Bone marrow (tissue), 2 donors: ENCODE measurements at places on chromosomes 6 and 20.

- DNase-seq = no peak
Observed at GRCh38 chr6:15995493-15995892, 133.4 kb upstream of the MYLIP start.

GRCh38 chr6:1403851-1404712 is 14.7 kb downstream of the FOXF2 start:
- no peak for DNase-seq

DNA sequence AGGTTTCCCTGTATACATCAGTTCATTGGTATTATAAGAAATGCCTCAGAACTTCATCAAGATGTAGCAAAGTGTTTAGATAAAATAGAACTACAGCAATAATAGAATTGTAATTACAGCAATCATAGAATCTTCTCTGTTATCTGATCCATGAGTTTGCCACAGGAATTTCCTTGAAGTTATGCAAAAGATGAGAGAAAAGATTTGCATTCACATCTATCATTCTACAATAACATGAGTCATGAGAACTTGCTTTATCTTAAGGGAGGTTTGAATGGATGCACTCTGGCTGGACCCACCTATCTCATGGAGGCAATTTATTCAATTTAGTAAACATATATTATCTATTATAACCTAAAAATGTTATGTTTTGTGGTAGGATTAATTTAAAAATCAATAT is 329.8 kb upstream of the EPHA7 start:
- DNase-seq = no peak

- no peak for DNase-seq
Observed at GRCh38 chr6:110083875-110084585, 95.4 kb downstream of the WASF1 start.

DNA sequence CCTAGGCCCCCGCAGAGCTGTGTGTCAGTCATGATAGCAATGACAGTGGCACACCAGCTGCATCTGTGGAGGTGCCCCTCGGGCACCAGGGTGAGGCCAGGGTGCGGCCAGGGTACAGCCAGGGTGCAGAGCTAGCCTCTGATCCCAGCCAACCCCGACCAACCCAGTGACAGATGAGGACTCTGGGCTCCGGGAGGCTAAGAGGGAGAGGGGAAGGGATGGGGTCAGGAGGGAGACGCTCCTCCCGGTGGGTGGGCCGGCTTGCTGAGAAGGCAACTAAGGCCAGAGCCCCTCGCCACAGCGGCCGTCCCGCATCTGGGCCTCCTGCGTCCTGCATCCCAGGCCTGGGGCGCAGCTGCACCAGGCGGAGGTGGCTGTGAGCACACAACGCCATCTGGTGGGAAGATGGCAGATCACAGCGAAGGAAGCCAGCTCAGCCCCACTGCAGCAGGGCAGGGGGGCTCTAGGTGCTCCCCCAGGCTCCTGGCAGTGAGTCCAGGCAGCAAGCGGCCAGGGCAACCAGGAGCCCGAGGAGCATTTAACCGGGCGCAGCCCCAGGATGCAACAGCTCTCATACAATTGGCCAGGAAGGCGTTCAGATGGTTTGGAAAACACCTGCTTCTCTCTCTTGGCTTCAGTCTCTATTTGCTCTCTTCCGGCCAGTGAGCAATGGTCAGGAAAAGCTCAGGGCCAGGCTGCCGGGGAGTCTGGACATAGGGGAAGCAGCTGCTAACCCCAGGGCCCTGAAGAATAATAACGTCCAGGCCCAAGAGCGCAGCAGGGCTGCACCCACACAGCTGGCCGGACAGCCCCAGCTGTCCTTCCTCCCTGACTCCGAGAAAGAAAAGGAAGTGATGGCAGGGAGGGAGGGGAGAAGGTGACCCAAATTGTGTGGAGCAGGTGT is 169.4 kb downstream of the TAF4 start:
- no peak for DNase-seq

DNA sequence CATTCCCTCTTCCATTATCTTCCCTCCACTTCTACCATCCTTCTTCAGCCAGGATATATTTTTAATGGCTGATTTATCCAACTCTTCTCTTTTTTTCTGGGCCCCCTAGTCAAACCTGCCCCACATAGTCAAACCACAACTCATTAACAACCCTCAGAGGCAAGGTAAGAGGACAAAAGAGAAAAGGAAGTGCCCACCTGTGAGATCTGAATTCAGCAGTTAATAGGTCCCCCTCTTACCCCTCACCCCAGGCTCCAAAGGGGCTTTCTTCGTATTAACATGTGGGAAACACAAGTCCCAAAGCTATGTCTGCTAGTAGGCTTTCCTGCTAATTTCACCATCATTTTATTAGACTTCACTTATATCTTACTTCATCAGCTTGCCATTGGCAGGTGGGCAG is 44.1 kb upstream of the TSPYL1 start:
- no peak for DNase-seq

DNA sequence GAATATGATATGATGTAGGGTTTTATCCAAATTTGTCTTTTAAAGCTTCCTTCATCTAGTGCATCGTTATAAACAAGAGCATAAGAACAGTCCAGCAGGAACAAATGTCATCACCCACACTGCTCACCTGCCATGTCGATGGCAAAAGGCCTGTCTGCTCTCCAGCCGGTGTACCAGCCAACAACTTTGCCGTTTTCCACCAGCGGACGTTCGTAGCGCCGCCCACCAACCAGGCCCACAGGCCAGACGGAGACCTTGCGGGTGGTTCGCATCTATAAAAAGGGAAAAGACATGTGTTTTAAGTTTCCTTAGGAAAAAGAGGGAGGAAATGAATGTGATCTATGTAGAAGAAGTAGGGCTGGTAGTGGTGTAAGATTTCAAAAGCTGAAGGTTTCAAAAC is 62.9 kb downstream of the B3GAT2 start:
- DNase-seq = no peak

GRCh38 chr6:36800223-36801076 is 38.8 kb downstream of the CPNE5 start:
- no peak for DNase-seq

GRCh38 chr20:41242807-41243206 is 74.7 kb downstream of the ZHX3 start:
- DNase-seq = peak; percentile 15

- DNase-seq = peak; percentile 44
Observed at GRCh38 chr6:140319209-140319608, 944.8 kb upstream of the CITED2 start.

DNA sequence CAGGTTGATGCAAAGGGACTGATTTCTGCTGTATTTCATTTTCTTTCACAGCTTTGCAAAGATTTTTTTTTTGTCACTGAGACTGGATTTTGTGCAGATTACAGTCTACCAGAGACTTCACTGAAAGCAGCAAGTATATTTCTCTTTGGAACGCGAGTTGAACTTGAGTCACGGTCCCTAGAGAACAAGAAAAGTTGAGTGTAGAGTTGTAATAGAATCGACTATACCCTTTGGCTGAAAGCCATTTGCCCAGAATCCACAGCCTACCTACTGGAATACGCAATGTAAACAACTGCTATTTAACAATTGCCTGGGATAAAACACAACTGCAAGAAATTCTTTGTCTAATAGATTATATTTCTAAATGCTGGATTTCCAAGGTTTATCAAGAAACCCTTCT is 520.6 kb downstream of the HDGFL1 start:
- no peak for DNase-seq

DNA sequence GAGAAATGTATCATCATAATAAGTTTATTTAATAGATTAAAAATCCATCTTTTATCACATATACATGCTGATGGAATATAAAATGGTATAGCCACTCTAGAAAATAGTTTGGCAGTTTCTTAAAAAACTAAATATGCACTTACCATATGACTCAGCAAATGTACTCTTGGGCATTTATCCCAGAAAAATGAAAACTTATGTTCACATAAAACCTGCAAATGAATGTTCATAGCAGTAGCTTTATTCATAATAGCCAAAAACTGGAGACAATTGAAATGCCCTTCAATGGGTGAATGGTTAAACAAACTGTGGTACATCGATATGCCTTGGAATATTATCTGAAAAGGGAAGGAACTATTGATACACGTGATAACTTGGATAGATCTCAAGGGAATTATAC is 6.4 kb upstream of the NCOA7 start:
- no peak for DNase-seq

GRCh38 chr20:45450097-45450818 is 19.3 kb upstream of the WFDC2 start:
- no peak for DNase-seq

GRCh38 chr6:158730541-158730907 is 80.7 kb downstream of the SYTL3 start:
- no peak for DNase-seq

DNA sequence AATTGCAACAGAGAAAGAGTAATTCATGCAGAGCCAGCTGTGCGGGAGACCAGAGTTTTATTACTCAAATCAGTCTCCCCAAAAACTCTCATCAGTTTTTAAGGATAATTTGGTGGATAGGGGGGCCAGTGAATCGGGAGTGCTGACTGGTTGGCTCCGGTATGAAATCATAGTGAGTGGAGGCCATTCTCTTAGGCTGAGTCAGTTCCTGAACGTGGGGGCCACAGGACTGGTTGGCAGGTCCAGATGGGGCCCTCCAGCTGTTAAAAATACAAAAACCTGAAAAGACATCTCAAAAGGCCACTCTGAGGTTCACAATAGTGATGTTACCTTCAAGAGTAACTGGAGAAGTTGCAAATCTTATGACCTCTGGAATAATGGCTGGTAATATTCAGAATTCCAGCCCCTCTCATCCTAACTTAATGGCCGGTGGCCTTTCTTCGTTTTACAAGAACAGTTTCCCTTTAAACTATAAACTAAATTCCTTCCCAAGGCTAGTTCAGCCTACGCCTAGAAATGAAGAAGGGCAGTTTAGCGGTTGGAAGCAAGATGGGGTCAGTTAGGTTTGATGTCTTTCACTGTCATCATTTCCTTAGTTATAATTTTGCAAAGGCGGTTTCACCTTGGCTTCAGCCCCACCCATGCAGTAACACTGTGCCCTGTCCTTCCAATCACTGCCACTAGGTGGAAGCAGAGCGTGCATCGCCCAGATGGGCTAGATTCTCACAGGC is 6.8 kb upstream of the MICA start:
- DNase-seq = peak; percentile 47

- DNase-seq = no peak
Observed at GRCh38 chr20:59571151-59571550, 33.2 kb upstream of the PHACTR3 start.

DNA sequence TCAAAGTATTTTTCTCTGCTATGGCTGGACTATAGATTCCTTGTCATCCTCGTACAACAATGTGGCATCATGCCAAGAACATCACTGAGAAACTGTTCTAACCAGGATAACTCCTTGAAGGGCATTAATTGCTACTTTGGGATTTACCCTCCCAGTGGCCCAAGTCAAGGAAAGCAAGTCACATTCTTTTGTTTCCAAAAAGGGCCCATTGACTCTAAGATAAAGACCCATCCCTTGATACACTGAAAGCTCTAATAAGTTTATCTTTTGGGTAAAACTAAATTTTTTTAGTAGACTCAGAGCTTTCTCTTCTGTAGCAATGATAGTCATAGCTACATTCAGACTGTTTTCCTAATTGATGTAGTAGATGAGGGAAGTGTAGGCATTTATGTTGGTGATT is at the start of gene OR2J3:
Gene OR2J3 (plus strand): TSS at position 301 of the 400 bp plus-strand sequence. CDS start 3,833 bp downstream, outside the sequence.
- no peak for DNase-seq

GRCh38 chr20:11159728-11160127 is 485.9 kb upstream of the JAG1 start:
- peak; percentile 50 for DNase-seq

DNA sequence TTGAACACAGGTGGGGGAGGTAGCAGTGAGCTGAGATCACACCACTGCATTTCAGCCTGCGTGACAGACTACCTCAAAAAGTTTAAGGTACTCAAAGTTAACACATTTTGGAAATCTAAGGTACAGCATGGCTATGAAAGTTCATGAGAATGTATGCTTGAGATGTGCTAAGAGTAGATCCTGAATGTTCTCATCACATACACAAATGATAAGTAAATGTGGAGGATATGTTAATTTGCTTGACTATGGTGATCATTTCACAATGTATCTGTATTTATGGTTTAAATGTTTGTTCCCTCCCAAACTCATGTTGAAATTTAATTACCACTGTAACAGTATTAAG is 20.1 kb upstream of the SERPINB1 start:
- DNase-seq = no peak

DNA sequence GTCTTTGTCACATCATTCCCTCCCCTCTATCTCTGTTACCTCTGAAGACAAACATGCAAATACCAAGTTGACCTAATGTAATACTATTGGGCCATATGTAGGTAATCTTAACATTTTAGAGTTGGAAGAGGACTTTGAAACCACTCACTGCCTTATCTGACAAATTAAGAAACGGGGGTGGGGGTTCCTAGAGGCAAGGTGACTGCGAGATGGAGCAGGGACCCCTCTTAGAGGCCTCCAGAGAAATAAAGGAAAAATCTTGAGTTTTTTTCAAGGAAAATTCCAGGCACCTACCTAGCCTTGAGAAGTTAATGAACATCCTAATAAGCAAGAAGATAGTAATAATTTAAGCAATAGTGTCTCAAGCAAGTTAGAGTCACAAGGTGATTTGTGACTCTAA is 270.8 kb downstream of the CD83 start:
- no peak for DNase-seq

- no peak for DNase-seq
Observed at GRCh38 chr6:29651413-29652197, 5.3 kb upstream of the MOG start.

DNA sequence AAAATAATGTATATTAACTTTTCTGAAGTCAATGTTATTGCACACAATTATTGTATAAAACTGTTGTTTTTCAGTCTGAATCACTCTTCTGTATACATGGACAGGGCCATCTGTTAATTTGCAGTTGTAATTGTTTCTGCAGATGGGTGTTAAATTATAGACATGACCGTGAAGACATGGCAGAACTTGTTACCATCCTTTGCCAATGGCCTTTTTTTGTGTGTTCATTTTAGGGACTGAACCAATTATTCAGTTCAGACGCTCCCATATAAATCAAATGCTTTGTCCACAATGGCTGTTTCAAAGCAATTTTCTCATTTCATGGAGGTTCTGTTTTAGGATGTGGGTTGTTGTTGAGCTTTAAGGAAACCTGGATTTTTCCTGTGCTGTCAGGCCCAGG is 533.7 kb downstream of the DOK5 start:
- no peak for DNase-seq

DNA sequence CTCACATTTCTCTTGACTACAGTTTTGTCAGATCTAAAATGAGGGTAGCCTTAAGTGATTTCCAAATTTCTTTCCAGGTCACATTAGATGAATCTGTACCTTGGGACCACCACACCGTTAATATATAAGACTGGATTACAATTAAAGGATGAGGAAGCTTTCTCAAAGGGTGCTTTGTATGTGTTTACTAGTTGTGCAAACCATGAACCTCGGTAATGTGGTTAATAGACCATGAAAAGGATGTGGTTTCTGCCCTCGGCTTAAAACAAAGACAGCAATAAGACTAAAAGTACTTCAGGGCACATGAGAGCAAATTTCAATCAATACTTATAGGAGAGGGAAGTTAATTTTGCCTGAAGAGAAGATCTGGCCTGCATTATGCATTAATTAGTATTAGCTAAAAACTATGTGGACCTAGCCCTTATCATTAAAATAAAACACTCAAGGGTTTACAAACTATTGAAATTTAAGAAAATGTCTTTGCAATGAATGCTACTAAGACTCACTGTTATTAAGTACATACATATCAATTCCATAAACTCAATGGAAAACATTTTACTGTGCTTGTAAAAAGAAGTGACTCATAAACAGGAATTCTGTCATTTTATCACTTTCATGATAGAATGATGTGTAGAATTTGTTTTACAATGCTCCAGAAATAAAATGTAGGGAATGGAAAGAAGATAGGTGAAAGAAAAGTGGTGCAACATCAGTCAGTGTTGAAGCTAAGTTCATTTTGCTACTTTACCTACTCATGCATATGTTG is 936 bp upstream of the TMX4 start:
- DNase-seq = no peak
